ENCODE measurements at places on chromosomes 4 and X. TPM values are rescaled to one million over a fixed set of nuclear protein-coding genes. Genes with fewer than 3 reads are reported as not detected.
A peak's percentile ranks its signal among the peaks of the same experiment; 100 is the strongest.

DNA sequence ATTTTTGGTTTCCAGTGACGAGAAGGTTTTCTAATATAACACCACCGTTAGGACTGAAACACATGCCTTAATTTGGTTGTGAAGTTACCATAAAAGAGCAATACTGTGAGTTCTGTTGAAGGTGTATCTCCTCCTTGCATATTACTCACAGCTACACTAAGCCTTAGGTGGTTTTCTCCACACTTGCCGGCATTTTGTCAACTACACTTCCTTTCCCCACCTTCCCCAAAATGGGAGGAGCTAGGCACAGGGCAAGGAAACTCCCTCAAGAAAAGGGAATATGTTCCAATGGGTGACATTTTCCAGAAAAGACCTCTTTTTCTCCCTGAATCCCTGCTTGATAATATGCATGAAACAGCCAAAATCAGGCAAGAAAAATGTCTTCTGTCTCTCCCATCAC lies 44.8 kb downstream of the RELL1 start:
- H3K27ac ChIP-seq: no peak overlapping the region
- no peak for DNase-seq
- H3K27me3 ChIP-seq: peaks cover 5% of the 10 kb centered on the region
- H3K4me1 ChIP-seq: peaks cover 19% of the 10 kb centered on the region
- H3K4me3 ChIP-seq: no peak overlapping the region

The ADAM29 gene
- not detected for total RNA-seq

The MAGEB10 gene
- not detected for total RNA-seq

GRCh38 chrX:2691543-2692220 lies 587 bp downstream of the CD99 start:
- no peak overlapping the region for H3K27ac ChIP-seq
- H3K36me3 ChIP-seq: no peaks in the 10 kb centered on the region
- H3K27me3 ChIP-seq: peaks cover 25% of the 10 kb centered on the region
- DNase-seq: no peak
- peaks cover 7% of the 10 kb centered on the region for H3K4me1 ChIP-seq
- peak overlapping the region; percentile 84 for H3K4me3 ChIP-seq

The MAGEC3 gene
- total RNA-seq: not detected

The HS3ST1 gene
- total RNA-seq: 1.7 TPM

The TEX13B gene
- total RNA-seq: not detected

The NSUN7 gene
- 0.25 TPM for total RNA-seq

GRCh38 chr4:56410247-56411062 lies 23.2 kb upstream of the AASDH start:
- peak overlapping the region; percentile 78 for H3K4me3 ChIP-seq
- H3K36me3 ChIP-seq: no peaks in the 10 kb centered on the region
- no peaks in the 10 kb centered on the region for H3K27me3 ChIP-seq
- no peak for DNase-seq

All from glutamatergic neuron (in vitro differentiated cells).